ENCODE measurements at places on chromosomes 16 and 17.
A peak's percentile ranks its signal among the peaks of the same experiment; 100 is the strongest.

- no peak for DNase-seq
Observed at GRCh38 chr17:44775838-44776621, 17.2 kb downstream of the ADAM11 start.

DNA sequence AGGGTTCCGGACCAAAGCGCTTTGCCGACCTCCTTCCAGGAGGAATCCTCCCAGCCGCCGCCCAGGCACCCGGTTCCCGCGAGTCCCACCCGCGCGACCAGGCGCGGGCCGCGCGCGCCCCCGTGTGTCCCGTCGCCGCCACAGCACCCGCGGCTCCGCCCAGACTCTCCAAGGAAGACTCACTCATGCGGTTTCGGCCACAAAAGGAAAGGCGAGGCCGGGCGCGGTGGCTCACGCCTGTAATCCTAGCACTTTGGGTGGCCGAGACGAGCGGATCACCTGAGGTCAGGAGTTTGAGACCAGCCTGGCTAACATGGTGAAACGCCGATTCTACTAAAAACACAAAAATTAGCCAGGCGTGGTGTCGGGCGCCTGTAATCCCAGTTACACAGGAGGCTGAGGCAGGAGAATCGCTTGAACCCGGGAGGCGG is 3.5 kb upstream of the PKMYT1 start:
- peak; percentile 65 for DNase-seq

DNA sequence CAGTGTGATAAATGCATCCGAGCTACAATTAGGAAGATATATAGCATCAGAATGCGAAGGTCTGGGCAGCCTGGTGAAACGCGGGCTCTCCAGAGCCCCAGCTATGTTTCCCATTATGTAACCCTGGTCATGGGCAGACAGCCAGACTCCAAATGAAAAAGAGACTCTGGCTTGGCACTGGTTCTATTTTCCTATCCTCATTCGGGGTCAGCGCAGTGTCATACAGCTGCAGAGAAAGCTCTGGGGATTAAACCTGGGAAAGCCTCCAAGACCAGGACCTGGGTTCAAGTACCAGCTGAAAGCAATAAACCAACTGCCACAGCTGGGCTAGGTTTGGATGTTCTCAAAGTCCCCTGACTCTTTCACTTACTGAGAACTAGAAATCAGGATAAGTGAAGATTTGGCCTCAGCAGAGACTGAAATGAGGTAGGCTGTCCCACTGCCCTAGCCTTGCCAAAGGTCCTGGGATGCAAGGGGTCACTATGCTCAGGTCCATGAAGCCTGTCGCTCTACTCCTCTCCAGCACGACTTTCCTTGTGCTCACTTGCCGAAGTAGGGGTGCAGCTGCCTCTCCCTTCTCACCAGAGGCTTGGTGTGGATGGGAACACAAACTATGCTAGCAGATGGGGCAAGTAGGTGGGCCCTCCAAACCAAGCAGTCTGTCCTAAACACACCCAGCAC is 123.8 kb downstream of the SMG6 start:
- DNase-seq = peak; percentile 96

GRCh38 chr17:81282141-81282540 is 13.0 kb downstream of the SLC38A10 start:
- DNase-seq = no peak

DNA sequence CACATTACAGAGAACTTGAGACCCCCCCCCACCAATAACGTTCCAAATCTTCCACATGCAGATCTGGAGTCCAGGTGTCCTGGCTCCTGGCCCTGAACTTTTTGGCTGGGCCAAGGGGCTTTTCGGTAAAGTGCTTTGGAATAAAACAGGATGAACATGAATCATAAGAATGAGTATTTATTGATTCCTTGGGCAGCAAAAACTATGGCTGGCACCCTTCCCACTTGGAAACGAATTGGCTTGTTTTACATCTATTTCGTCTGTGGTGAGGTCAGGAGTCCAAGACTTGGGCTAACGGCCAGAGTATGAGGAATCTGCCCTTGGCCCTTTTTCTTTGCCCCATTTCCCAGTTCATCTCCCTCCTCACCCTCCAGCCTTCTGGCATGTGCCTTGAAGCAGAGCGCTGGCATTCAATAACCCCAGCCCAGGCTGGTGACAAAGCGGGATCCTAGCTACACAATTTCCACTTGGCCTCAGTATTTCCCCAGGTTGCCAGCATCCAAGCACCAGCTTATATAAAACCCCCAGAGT is 4.1 kb upstream of the UBTF start:
- DNase-seq = peak; percentile 90

GRCh38 chr17:30780343-30780742 is 44.1 kb downstream of the CRLF3 start:
- DNase-seq = no peak

- no peak for DNase-seq
Observed at GRCh38 chr16:4011225-4011939, 104.9 kb downstream of the ADCY9 start.

DNA sequence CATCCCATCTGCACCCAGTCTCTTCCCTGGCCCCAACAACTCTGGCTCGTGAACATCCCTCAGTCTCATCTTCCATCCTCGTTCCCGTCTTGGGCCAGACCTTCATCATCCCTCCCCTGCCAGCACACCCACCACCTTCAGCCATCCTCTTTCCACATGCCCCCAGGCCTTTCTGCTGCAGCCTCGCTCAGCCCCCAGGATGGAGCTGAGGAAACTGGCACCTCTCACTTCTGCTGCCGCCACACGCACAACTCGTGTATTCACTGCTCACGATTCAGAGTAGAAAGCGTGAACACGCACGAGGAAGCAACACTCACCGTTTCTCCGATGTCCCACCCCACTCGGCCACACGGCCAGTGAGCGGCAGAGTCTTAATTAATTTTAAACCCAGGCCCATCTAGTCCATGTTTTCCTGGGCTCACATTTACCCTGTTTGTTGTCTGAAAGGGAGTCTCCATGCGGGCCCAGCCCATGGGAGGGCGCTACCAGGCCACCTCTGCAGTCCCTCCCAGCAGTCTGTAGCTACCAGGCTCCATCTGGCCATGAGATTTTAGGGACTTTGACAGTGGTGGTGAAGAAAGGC is 12.5 kb downstream of the C16orf90 start:
- no peak for DNase-seq

DNA sequence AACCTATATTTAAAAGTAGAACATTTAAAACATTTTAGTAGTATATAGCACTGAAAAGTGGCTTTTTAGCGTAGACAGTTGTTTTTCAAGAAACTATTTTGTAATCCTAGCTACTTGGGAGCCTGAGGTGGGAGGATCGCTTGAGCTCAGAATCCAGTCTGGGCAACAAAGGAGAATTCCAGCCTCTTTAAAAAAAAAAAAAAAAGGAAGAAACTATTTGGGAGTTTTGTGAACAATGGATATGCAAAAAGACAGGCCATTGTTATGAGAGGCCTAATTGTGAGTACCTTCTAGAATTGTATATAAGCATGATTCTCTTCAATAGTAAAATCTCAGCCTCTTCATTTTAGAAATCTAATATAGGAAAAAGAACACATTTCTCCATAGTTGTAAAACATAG is 17.6 kb downstream of the OMG start:
- no peak for DNase-seq

DNA sequence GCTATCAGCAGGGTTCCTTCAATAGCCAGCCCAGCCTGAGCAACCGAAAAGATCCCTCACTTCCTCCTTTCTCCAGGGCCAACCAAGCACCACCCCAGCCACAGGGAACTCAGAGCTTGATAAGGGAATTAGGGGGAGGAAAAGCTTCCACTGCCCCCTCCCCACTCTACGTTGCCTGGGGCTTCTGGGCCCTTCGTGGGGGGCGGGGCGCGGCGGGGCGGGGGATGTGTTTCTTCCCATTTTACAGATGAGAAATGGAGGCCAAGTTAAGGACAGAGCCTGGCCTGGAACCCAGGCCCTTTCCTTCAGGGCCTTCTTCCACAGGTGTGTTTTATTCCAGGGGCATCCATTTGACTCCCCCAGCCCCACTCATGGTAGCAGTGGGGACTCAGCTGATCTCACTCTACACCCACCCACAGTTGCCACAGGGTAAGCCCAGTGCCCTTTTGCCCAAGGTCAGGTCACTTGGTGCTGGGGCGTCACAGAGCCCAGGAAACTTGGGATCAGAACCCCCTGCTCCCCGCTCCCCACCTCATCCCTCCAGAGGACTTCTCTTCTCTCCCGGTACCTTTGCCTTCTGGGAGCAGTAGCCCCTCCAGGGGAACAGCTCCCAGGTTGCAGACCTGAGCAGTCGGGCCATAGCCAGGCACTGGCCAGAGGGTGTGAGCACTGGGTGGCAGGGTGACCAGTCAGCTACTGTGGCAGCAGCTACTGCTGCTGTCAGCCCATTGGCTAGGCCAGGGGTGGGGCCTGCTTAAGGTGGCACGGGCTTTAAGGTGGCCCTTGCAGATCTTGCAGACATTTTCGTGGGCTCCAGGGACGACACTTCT is at the start of gene LDHD:
TSS of gene LDHD (minus strand) at position 700 of the 830 bp plus-strand sequence. CDS start at position 640, 60 bp downstream.
- DNase-seq = peak; percentile 34

DNA sequence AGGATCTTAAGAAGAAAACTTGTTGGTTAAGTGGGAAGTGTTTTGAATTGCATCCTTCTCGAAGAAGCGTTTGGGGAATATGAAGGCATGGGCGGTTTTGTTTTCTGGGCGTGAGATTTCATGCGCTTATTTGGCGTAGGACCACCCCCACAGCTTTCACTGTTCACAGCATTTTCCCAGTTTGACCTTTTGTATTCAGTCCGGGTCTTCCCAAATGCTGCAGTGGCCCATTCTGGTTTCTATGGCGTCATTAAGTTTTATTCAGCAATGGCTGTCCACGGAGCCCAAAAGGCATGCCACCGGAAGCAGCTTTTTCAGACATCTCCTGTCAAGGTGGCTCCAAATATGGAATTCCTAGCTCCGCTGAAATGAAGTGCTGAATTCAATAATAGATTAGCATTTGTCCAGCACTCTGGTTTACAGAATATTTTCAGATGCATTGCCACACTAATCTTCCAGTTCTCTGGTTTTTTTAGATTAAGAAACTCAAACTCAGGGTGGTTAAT is 90.6 kb upstream of the FBXO47 start:
- DNase-seq = no peak

Measured in stromal cell of bone marrow (primary cell).